ENCODE measurements at places on chromosomes 2 and 18.

DNA sequence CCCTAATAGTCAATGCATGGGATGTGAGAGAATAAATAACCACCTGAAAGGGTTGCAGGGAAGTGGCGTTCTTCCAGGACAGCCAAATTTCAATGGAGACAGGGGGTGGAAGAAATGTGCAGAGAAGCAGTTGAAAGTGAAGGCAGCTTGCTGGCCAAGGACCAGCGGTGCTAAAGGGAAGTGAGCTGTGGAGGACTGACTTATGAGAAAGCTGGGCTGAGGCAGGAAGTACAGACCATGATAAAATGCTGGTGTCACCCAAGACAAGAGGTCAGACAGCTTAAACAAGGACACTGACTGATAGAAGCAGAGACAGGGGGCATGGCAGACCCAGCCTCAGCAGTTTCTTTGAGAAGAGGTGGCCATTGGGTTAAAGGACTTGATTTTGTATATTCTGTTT, 106.7 kb downstream of the DTNB start:
- no peak for DNase-seq

GRCh38 chr2:23423062-23423872, 38.3 kb downstream of the KLHL29 start:
- no peak for DNase-seq

DNA sequence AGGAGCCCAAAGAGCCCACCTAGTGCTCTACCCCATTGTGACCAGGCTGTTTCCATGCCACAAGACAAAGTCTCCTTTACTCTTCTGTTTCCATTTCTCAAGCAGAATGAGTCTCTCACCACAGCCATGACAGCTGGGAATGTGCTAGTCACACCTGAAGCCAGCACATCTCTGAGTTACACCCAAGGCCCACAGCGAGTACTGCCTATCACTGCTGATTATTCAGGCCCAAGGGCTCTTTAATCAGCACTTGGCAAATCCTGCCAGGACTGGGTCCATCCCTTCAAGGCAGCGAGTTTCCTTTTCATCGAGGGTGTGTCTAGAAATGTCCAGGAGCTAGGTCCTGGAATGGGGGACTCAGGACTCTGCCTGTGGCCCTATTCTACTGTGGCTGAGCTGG, 14.6 kb upstream of the PPP1R1C start:
- DNase-seq = no peak

- DNase-seq = no peak
Measured at GRCh38 chr2:147836099-147836498, 8.7 kb upstream of the ACVR2A start.

- no peak for DNase-seq
Measured at GRCh38 chr18:32483002-32483401, 12.3 kb upstream of the GAREM1 start.

DNA sequence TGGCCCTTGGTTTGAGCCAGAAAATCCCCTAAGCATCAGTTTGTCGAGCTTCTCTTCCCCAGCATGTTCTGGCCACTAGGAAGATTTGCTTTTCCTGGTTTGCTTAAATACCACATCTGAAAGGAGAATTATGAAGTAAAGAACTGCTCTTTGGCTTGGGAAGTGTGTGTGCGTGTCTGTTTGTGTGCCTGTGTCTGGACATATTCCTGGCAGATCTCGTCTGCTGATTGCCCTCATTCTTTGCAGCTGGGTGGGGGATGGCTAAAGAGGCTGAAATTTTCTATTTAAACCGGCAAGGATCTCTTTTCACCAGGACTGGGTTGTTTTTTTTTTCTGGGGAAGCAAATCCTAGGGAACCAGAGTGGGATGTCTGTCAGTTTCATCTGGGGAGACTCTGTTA, 57.3 kb upstream of the MBOAT2 start:
- DNase-seq = no peak

GRCh38 chr2:54704238-54704637, 19.2 kb upstream of the EML6 start:
- no peak for DNase-seq

- DNase-seq = peak; percentile 20
Measured at GRCh38 chr2:170324640-170325046, 146.7 kb downstream of the MYO3B start.

- DNase-seq = peak; percentile 59
Measured at GRCh38 chr18:1663879-1664705, 759.4 kb downstream of the ADCYAP1 start.

DNA sequence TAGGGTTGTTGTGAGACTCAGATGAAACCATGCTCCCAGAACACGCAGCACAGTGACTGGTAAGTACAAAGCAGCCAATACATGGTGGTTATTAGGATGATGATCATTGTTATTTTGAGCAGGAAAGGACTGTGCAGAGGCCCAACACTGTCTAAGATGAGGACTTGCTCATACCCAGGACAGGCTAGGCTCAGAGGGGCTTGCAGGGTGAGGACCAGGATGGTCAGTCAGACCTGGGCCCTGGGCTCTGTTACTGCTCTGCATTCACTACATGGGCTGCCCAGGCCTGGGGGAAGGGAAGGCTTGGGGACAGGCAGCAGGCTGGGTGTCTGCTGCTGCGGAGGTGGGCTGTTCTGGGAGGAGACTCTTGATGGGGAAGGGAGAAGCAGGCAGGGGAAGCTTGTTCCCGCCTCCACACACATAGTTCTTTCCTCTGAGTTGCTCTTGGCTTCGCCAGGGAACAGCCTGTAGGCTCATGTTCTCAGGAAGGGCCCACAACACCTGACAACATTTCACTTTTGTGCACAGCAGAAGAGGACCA, 17.5 kb downstream of the CAPN13 start:
- no peak for DNase-seq

- no peak for DNase-seq
Measured at GRCh38 chr2:42792087-42792582, 248 bp downstream of the HAAO start.

GRCh38 chr2:25699216-25699615, 25.8 kb upstream of the DTNB start:
- DNase-seq = no peak

DNA sequence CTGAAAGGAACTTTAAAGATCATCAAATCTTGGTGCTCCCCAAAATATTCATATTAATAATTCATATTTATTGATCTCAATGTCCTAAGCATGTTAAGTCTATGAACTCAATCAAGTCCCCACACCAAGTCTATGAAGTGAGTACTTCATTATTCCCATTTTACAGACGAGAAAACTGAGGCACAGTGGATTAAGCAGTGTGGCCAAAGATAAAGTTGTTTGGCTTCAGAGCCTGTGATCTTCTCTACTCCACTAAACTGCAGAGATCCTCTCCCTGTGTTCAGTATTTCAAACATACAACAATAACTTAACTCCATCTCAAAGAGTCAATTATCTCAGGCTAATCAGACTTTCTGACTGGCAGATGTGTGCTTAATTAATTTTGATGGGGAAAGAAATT, 29.8 kb downstream of the KCNK3 start:
- no peak for DNase-seq
